NCI-H510A (cell line): ENCODE measurements at places on chromosomes 12 and 14.
A peak's percentile ranks its signal among the peaks of the same experiment; 100 is the strongest.

- DNase-seq: no peak
These were observed 173.2 kb downstream of the SLC35F4 start for GRCh38 chr14:57692671-57693070.

DNA sequence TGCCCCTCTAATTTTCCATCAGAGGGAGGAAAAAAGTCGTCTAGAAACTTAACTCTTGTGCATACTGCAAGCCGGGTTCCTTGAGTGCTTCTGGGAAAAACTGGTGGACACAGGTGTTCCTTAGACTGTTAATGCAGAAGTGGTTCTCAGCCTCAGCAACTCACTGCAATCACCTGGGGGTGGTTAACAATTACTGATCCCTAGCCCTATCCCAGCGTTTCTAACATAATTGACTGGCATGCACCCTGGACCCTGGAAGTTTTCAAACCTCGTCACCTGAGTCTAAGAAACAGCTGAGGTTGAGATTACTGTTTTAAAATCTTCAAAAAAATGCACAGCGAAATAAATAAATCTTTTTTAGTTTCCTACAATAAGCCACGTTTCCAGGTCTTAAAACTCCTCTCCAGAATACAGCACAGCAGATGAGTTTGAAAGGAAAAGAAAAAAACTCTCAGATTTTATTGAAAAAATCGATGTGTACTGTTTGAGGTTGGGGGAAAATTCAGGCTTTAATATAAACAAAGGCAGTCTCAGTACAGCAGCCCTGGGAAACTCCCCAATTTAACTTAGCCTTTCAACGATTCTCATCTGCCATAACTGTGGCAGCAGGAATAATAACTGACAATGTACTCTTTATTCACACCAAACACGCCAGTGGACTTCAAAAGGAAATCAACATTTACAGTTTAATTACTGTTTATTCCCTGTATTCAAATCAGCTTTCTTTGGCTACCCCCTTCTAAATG, 45.4 kb downstream of the PHLDA1 start:
- DNase-seq: no peak

GRCh38 chr14:99066378-99066777, 205.6 kb downstream of the BCL11B start:
- no peak for DNase-seq

GRCh38 chr12:105294161-105294560, 36.3 kb upstream of the C12orf75 start:
- no peak for DNase-seq

GRCh38 chr12:75452675-75453330, 27.8 kb upstream of the GLIPR1 start:
- DNase-seq: no peak

DNA sequence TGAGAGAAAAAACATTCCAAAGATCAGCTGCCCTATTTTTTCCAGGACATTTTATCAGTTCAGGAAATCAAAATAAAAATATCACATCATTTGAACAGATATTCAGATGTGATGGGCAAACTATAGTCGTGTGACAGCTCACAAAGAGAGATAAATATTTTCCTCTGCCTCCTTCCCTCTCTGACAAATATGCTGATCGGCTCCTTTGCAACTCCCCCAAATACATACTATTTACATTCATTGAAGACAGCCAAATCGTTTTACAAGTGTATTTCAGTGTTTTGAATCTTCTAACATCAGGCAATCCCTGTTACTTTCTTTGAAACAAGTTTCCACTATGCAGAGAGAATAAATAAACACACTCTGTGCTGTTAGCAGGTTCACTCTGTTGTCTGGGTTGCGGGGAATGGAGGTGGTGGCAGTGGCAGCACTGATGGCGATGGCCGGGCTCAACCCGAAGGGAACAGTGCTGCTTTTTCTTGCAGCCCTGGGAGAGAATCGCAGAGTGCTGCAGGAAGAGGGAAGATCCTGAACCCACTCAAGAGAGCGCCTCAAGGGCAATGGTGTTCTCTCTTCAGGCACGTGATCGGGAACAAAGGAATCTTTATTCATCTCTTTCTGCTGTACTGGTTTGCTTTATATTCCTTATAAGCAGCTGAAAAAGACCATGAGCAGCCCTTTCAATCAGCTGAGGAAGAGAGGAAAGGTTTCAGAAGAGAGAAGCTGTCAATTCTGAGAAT, 142.5 kb downstream of the PHLDA1 start:
- no peak for DNase-seq

DNA sequence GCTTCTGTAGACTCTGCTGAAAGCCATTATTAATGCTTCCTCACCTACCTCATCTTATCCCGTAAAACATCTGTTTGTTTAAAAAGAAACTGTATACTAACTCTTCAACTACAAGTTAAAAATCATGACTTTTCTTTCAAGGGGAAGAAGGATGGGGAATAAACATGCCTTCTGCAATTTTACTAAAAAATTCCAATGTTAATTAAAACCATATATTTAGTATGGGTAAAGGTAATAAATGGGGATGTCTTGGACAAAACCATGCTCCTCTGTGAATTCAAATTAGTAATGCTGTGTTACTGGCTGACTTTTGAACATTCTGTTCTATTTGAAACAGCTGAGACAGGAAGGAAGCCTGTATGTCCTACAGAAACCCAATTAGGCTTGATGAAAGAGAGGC, 311.1 kb upstream of the DIO2 start:
- DNase-seq: no peak

GRCh38 chr12:54021432-54022013, 6.7 kb upstream of the HOXC6 start:
- DNase-seq: peak; percentile 24

GRCh38 chr12:106672314-106673025, 89.7 kb downstream of the RFX4 start:
- no peak for DNase-seq

DNA sequence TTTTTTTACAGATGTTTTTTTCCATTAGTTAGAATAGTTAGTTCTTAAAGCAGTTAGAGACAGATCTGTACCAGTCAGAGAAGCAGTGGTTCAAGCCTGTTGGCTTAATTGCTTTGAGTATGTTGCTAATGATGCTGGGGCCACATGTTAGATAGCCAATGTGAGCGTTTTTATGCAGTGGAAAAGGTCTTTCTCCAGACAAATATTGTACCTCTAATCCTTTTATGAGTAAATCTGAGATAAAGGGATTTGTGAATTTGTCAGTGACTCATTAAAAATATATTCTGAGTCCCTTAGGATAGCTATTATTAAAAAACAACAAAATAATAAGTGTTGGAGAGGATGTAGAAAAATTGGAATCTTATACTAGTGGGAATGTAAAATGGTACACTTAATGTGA, 154.2 kb downstream of the MSRB3 start:
- DNase-seq: no peak

GRCh38 chr12:109358154-109358869, 10.6 kb downstream of the MYO1H start:
- no peak for DNase-seq

GRCh38 chr12:49195736-49196135, 6.9 kb upstream of the TUBA1A start:
- DNase-seq: no peak
